Urinary bladder (tissue), 4 donors: ENCODE measurements at places on chromosomes 1 and 21. TPM values are rescaled to one million over a fixed set of nuclear protein-coding genes. Genes with fewer than 3 reads are reported as not detected.

DNA sequence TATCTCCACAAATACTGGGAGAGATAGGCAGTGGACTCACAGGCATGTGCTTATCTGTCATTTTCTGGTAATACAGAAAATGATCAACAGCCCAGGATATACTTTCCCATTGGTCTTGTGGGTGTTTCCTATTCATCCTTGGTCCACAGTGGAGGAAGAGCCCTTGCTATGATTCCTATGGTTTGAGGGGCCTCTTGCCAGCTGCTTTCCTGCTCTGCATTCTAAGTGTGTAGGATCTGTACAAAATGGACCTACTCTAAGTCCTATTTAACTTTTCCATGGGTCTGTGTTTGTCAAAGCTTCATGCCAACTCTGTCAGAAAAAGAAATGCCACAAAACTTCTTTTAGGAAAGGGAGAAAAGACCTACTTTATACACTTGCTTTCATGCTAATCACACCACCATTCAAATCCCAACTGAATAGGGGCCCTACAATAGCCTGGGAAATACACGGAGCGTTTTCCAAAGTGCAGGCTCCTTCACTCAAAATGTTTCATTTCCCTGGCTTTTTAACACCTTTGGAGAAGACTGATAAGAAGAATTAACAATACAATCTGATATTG is 16.4 kb downstream of the PLPP3 start:
- no peak for DNase-seq

DNA sequence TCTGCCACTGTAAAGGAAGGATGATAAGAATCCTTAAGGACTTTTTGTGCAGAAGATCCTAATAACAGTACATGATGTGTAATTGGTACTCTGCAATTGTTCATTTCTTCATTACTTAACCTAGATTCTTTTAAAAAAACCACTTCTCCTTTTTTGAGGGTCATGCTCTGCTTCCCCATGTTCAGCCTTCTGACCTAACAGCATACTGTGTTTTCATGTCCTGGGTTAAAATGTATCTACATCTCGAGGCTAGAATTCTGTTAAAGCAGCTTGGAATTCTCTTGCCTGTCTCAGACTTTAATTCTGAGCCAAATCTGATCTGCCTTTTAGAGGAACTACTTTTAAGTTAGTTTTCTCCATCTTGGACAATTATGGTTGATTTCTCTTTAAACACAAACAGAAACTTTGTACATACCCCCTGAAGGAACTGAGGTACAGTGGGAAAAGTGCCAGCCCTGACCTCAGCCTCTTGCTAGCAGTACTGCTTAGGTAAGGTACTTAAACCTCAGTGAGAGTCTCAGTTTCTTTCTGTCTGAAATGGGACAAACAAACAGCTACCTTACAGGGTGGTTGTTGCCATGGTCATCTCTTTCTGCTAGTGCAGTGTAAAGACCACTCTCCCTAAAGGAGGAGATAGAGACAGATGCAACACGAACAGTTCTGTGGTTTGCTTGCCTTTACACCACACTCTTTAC is 103.2 kb upstream of the DYNLT5 start:
- DNase-seq: no peak

The ACTN2 gene
- 14.2 TPM for total RNA-seq

GRCh38 chr1:27397749-27398148 is 5.3 kb downstream of the GPR3 start:
- DNase-seq: no peak

DNA sequence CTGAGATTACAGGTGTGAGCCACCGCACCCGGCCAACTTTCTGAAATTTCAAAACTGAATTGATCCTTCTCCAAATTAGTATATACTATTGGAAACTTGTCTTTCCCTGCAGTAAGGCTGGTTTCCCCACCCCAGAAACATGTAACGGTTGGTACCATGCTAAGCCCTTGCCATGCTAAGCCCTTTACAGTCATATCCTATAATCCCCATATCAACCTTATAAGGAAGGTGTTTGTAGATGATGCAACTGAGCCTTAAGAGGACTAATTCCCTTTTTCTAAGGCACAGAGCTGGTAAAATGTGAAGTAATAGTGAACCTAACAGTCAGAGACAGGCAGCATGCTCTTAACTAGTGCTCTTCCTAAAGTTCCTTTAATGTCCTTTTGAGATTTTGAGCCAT is 413.7 kb downstream of the DISC1 start:
- DNase-seq: no peak

DNA sequence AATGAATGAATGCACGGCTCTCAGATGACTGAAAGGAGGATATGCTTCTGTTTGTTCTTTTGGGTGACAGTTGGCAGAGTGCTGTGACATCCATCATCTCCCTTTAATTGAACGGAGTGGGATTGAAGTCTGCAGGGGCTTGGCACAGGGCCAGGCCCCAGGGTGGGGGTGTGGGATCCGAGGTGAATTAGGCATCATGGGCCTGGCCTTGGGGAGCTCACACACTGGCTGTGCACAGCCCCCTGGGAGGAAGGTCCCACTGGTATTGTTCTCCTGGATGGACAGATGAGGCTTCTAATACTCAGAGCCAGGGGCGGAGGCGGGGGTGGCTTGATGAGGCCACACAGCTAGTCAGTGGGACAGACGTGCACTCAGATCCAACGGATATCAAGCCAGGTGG is 19.3 kb downstream of the EPHB2 start:
- no peak for DNase-seq
